Right renal cortex interstitium (tissue), 3 donors: ENCODE measurements at places on chromosomes 11 and 22. TPM values are rescaled to one million over a fixed set of nuclear protein-coding genes. Genes with fewer than 3 reads are reported as not detected.

DNA sequence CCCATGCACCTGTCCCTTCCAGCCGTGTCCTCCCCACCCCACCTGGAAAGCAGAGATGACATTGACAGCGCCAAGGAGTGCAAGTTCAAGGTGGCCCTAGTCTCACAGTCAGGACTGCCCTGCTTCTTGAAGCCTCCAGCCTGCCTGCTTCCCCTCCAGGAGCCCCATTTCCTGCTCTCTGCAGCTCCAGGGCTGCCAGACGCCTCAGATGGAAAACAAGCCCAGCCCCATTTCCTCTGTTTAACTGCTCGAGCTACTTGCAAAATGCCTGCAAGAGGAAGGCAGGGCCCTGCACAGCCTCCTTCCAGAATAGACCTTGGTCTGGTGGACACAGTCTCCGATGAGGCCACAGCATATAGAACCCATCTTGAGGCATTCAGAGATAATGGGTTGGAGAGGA, 5.0 kb upstream of the DGKZ start:
- no peak for DNase-seq

DNA sequence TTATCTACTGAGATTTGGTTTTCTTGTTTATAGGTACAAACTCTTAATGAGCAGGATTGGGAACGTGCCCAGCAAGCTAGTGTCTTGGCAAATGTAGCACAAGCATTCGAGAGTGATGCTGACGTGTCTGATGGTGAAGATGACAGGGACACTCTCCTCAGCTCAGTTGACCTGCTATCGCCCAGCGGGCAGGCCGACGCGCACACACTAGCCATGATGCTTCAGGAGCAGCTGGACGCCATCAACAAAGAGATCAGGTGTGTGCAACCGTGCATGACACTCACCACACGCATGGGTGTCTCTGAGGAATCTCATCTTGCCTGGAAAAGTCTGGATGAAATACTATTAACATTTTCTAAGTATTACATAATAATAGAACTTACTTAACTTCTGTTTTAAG, 54.7 kb upstream of the CTTN start:
- DNase-seq = peak; percentile 27

DNA sequence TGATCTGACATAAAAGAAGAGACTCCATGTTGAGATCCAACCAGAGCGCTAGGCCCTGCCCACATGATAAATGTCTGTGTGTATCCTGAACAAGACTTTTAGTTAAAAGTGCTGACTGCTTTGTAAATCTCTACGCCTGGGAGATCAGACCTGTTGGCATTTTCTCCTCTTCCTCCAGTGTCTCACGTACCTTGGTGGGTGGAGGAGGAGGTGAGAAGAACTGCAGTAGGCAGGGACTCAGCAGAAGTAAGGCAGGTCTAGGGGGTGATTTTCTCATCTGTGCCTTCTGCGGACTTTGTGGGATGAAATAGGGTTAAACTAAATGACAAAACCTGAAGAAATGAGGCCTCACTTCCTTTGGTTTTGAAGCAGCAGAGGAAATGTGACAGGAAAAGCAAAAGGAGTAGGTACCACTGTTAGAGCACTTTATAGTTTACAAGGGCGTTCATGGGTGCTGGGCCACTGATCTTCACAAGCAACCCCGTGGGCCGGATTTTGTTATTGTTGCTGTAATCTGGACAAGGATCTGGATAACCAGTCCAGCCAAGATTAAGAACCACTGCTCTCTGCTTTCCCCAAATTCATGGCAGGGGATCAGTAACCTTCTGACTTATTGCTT, 36.7 kb upstream of the PLET1 start:
- no peak for DNase-seq

DNA sequence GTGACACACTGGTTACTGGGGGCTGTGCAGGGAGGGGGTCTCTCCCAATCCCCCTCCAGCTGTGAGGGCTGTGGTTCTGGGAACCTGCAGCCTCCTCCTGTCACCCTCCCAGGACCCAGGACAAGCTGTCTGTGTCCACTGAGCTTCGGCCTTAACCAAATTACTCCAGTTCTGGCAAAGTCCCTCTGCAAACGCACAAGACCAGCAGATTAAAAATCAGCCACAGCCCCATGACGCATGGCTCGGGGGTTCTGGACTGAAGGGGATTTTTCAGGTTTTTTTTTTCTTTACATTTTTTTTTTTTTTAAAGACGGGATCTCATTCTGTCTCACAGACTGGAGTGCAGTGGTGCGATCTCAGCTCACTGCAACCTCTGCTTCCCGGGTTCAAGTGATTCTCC, 32.2 kb upstream of the A4GALT start:
- no peak for DNase-seq

PPP2R1B gene
- polyA plus RNA-seq = 22.4 TPM

AASDHPPT gene
- 83.6 TPM for polyA plus RNA-seq
